Calu3 (cell line): ENCODE measurements at places on chromosomes 11 and 22. TPM values are rescaled to one million over a fixed set of nuclear protein-coding genes. Genes with fewer than 3 reads are reported as not detected.

ANO1 gene
- total RNA-seq = 10.4 and 17.8 TPM in 2 replicates

GRCh38 chr11:33588056-33588455 lies 112.6 kb downstream of the C11orf91 start:
- no peak for DNase-seq
- H3K27me3 ChIP-seq = no peaks in the 10 kb centered on the region

DNA sequence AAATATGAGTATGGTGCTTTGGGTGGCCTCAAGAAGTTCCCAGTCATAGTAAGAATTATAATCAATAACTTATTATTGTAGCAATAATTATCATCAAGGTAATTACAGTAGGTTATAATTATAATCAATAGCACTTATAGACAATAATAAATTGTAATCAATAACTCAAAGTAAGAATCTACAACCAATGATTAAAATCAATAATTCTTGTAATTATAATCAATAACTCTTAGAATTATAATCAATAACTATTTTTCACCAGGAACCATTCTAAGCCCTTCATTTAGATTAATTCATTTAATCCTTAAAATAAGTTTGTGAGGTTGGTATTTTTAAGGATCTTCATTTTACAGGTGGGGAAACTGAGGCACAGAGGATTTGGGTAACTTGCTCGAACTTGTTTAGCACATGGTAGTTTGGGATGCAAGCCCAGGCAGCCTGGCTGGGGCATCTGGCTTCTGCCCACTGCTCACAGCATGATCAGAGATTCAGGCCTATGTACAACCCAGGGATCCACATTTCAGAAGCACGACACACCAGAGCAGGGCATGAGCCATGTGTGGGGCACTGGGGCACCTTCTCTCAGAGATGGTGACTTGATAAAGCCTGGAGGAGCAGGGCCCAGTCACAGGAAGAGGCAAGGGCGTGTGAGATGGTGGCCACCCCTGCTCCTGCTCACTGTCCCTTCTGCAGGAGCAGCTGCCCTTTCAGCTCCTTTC lies 46.6 kb downstream of the SLC1A2 start:
- DNase-seq = no peak
- H3K36me3 ChIP-seq = no peaks in the 10 kb centered on the region
- H3K27me3 ChIP-seq = no peaks in the 10 kb centered on the region
- peaks cover 20% of the 10 kb centered on the region for H3K4me1 ChIP-seq

- H3K36me3 ChIP-seq = peaks cover 5% of the 10 kb centered on the region
- no peaks in the 10 kb centered on the region for H3K27me3 ChIP-seq
- no peak for DNase-seq
- no peak overlapping the region for H3K4me3 ChIP-seq
Measured at GRCh38 chr11:111726301-111726713, 39.9 kb downstream of the PPP2R1B start.
